Hematopoietic multipotent progenitor cell (in vitro differentiated cells): ENCODE measurements at places on chromosomes 16 and 17.

- no peak for DNase-seq
These were observed 89.2 kb downstream of the ABR start for GRCh38 chr17:1090465-1091189.

DNA sequence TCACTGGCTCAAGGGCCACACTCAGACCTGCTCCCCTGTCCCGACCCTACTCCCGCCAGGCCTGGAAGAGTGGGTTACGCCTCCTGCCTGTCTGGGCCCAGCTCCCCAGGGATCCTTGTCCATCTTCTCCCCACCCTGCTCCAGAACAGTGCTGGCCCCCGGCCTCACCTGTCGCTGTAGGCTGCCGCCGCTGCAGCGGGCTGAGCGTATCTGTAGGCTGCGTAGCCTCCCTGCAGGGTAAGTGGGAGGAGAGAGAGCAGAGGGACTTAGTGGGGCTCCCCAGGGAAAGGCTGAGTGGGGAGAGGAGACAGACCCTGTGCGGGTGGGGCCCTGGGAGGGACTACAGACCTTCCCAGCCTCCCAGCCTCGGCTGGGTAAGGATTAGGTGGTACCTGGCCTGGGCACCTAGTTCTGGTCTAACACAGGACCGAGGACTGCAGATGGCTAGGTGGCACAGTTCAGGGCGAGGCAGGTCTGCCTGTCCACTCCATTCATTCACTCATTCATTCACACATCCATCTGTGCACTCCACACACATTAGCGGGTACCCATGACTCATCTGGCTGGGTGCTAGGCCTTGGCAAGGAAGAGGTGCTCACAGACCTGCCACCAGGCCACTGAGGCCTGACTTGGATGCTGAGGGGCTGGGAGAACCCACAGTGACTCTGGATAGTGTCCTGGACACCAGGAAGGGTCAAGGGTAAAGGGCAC lies 20.9 kb downstream of the ENGASE start:
- no peak for DNase-seq

- no peak for DNase-seq
These were observed 10.4 kb downstream of the CDC42EP4 start for GRCh38 chr17:73301369-73301768.

GRCh38 chr16:8179615-8180014 lies 410.7 kb downstream of the TMEM114 start:
- DNase-seq: no peak

DNA sequence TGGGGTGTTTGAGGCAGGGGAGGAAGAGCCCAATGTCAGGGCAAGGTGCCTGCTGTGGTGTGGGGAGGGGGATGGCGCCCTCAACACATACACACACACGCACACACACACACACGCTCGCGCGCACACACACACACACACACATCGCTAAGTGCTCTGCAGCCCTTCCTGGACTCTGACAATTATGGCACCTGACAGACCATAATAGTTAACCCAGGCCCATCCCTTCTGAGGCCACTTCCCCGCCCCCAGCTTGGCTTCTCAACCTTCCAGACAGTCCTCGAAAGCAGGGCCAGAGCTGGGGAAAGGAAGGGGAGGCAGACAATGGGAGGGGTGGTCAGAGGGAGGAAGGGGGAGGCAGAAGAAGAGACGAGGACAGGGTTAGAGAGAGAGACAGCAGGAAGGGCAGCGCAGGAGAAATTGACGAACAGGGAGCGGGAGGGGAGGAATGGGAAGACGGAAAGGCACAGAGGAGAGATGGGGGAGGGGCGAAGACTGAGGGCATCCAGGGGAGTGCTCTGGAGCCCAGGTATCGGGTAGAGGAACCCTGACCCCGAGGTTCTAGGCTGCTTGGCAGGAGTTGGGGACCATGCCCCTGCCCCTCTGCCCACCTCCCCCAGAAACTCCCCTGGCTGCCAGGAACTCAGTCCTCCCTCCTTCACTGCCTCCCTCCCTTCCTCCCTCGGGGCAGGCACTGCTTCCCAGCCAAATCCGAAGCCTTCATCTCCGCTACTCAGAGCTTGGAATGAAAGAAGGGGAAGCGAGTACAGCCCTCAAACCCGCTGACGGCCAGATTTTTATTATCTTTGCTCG lies 4.0 kb downstream of the SRCIN1 start:
- no peak for DNase-seq

DNA sequence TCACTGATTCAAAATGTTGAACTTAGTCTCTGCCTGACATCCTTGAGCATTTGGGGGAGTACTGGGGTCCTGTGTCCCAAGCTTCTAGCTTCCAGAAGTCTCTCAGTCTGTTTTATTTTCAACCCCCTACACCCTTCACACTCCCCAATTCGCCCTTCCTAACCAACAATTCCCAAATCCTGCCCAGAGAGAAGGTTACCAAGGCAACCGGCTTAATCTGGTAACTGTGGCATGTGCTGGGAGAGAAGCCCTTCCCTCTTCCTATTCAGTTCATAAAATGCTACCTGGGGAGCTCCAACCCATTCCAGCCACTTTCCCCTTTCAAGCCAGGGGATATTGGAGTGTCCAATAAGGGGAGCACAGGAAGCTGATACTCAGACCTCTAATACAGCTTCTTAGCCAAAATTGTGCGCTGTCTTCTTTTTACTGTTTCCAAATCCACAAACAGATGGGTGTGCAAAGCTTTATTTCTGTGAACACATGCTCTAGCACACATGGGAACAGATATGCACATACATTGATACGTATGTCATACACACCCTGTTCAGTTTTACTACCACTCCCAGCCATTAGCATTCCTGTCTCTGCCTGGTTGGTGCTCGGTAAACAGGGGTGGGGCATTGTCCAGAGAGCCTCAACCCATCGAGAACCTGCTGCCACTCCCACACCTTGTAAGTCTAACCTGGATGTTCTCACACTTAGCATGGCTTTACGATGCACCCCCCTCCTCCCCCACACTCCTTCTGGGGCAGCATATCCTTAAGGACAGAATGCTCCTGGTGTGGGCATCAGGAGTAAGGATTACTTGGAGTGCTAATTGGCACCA lies 1.1 kb upstream of the RAPGEFL1 start:
- no peak for DNase-seq

DNA sequence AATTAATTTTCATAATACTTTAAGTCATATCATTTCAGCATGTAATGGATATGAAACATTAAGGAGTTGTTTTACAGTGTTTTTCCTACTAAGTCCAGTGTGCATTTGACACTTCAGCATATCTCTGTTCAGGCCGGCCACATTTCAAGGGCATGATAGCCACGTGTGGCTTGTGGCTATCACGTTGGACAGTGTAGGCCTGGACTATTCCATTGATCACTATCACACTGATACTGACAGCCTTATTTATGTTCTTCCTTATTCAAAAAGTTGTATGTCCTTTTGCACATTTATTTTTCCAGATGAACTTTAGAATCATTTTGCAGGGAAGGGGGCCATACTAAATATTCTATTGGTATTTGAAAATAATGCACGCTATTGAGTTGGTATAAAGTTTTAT lies 39.0 kb downstream of the AKAP1 start:
- no peak for DNase-seq

GRCh38 chr17:33914125-33914524 lies 341.0 kb upstream of the CCL2 start:
- no peak for DNase-seq

DNA sequence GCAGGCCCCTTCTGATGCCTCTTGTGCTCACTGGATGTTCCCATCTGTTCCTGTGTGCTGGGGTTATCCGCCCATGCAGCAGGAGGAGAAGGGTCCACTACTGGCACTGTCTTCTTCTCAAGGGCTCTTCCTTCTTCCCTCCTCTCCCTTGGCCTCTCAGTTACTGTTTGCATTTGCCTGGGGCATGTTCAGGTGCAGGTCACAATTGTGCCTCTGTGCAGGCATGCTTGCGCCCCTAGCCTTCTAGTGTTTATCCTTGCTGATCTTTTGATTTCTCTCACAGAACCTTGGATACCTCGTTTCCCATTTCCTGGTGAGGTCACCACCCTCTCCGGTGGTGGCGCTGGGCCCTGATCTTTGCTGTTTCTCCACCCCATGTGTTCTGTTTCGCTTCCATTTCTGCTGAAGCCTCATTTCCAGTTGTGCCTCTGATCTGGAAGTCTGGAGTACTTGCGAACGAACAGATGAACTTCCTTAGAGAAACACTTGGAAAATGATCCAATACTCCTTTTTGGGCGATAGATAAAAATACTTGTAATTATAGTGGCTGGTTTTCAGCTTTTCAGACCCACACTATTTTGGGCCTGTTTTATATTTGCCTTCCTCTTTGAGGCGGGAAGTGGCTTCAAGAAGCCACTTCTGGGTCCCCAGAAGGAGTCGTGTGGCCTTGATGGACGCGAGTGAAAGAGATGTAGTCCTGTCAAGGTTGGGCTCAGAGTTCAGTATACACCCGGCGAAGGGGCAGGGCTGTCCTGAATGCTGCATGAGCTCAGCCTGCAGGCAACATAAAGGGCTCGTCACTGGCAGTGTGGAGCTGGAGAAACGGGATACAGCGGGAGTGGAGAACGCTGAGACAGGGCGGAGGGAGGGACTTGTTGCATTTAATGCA lies 312.9 kb downstream of the SNX29 start:
- no peak for DNase-seq

DNA sequence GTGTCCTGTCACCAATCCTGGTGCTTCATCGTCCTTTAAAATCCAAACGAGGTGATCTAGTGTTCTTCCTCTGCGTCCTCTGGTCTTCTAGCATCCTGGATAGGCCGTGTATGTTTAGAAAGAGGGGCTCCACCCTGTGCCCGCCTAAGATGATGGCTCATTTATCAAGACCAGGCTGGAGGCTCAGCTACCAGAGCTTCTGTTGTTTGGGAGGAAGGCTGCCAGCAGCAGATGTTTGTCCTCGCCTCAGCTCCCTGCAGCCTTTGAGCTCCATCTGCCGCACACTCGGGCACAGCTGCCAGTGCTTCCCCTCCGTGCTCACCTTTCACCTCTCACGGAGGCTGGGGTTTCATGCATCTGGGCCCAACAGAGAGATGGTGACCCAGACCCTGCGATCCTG lies 954.7 kb upstream of the RBFOX1 start:
- no peak for DNase-seq

GRCh38 chr17:78675836-78676235 lies 98.6 kb upstream of the DNAH17 start:
- no peak for DNase-seq

GRCh38 chr16:11353158-11353557 lies 7.9 kb downstream of the RMI2 start:
- DNase-seq: no peak

DNA sequence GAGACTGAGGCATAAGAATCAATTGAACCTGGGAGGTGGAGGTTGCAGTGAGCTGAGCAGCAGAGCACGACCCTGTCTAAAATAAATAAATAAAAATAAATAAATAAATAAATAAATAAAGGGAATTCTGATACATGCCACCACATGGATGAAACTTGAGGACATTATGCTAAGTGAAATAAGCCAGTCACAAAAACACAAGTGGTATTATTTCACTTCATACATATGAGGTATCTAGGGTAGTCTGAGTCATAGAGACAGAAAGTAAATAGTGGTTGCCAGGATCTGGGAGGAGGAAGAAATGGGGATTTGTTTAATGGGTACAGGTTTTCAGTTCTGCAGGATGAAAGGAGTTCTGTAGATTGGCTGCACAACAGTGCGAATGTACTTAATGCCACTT lies 16.3 kb downstream of the PIPOX start:
- no peak for DNase-seq

DNA sequence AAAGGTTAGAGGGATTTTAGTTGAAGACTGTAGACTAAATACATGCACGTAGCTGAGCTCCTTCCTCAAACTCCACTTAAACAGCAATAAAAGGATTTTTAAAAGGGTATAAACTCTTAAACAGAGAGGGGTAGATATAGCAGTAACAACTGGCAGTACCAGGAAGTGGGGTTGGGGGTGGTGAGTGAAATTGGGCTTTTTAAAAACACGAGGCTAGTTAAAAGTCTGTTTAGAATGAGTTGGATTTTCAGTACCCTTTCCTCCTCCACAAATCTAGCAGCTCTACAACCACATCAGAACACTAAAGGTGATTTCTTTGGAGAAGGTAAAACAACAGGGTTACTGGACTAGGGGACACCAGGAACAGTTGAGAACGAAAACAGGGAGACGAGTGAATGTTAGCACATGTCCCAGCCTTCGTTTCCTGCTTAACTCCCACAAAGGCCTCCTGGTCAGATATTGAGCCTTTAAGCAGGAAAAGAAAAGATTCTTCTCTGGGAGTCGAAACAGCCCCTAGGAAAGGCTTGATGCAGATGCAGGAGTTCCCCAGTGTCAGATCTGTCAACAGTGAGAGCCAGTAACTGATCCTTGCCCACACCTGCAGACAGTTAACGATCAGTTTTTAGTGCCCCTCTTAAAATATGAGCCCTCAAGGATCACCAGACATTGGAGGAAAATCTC lies 13.8 kb downstream of the NETO2 start:
- DNase-seq: no peak

DNA sequence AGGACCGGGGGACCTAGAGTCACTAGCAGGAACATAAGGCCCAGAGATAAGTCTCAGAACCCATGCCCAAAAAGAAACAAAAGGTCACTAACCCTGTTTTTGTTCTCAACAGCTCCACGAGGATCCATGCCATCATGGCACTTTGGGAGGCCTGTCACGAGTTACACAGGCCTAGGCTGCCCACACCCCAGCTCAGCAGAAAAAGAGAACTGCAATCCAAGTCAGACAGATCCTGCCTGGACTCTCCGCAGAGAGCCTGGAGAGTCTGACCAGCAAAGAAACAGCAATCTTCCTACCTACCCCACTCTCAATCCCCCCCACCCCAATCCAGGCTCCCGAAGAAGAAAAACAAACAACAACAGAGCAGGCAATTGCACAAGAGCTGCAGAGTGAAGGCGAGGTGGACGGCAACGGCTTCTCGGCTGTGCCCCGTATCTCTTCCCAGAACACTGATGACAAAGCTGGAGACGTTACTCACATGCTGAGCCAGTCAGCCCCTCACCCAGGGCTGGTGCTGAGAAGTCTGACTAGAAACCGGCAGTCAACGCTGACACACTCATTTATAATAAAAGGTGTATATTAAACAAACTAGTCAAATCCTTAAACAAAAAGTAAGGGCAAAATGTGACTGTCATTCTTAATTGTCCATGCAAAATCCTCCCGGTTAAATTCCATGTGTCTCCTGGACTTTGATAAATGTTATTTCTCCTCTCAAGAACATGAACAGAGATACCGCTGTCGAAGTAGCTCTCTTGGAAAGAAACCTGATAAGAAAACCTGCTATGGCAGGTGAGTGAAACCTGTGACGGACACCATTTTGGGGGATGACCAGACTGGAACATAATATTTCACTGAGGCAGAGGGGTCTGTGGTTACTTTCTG lies 89.3 kb downstream of the SMG6 start:
- DNase-seq: no peak
